ENCODE measurements at places on chromosomes 6 and 20.

DNA sequence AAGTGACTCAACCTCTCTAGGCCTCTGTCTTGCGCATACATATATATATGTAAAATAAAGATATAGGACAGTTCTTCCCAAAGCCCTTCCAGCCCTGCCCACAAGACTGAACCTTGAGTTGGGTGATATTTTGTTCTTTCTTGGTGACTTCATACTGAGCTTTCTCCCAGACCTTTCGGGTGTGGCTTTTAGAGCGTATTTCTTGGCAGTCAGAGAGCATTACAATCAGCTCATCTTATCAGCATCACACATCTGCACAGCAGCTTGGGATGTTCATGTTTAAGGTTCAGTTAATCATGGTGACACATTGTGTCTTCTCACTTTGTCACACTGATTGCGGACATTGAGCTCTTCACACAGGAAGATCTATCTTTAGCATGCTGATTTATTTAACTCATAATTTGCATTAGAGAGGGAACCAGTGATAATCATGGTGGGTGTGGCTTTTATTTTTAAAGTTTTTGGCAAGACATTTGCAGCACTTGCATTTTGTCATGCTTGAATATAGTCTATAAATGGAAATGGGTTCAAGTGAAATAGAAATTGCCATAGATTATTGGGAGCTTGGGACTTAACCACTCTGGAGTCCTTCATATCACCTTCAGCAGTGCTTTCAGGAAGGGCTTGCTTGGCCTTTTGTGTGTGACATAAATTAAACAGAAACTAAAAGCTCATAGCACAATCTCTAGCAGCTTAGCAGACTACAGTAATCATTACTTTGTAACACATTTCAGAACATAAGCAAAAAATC, 8.3 kb downstream of the KIF3B start:
- DNase-seq, result peak; percentile 93

DNA sequence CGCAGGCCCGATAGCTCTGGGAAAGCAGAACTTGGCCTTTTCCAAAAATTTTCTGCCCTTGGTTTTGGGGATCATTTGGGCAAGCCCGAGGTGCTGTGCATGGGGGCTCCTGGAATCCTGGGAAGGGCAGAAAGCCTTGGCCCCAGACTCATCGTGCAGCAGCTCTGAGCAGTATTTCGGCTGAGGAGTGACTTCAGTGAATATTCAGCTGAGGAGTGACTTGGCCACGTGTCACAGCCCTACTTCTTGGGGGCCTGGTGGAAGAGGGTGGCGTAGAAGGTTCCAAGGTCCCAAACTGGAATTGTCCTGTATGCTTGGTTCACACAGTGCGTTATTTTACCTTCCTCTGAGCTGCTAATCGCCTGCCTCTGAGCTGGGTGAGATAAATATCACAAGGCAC, 1.1 kb upstream of the BMP2 start:
- no peak for DNase-seq

DNA sequence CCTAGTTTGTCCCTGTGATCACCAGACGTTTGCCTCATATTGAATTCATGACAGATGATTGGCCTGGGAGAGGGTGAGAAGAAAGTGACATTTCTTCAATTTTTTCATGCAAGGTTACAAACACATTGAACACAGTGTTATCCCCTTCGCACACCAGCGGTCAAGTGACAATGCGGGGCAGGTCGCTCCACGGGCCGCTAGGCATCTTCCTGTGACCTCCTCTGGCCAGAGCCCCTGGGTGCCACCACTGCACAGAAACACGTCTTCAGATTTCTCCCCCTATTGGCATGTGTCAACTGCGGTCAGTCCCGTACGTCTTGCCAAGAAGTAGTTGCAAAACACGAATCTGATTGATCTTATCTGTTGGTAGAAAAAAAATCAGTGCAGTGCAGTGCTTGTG, 97.1 kb downstream of the PXDC1 start:
- DNase-seq, result no peak

GRCh38 chr6:96304997-96305396, 216.6 kb upstream of the UFL1 start:
- DNase-seq, result no peak

GRCh38 chr20:2729251-2729713, 36.7 kb downstream of the EBF4 start:
- DNase-seq, result peak; percentile 92

GRCh38 chr6:8219352-8219943, 117.1 kb upstream of the EEF1E1 start:
- peak; percentile 78 for DNase-seq

DNA sequence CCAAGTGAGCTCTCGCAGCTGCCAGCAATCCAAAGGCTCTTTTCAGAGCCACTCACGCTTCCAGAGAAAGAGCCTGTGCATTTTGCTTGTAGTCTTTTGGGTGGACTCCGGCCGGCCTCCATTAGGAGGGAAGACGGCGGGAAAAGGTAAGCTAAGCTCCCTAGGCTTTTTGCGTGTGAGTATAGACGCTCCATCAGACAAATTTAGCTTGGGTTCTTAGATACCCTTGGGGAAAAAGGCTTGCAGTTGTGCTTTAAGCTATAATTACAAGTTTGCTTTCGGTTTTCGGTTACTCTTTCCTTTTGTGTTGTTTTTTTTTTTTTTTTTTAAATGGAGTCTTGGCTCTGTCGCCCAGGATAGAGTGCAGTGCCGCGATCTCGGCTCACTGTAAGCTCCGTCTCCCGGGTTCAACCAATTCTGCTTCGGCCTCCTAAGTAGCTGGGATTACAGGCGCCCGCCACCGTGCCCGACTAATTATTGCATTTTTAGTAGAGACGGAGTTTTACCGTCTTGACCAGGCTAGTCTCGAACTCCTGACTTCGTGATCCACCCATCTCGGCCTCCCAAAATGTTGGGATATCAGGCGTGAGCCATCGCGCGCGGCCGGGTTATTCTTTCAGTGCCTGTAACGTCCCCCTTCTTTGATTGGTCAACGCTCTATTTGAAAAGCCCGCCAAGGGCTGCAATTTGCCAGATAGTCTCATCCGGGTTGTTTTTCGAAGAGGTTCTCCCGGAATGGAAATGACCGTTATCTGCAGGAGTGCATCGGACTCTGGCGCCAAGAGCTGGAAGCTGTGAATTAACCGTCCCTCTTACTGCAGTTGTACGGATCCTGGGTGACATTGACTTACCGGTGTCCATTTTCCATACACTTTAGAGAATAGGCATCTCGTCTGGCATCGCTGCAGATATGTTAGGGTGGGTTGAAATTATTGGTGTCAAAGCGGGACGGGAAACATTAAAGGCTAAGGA, 18.1 kb downstream of the OR2B2 start:
- peak; percentile 97 for DNase-seq

DNA sequence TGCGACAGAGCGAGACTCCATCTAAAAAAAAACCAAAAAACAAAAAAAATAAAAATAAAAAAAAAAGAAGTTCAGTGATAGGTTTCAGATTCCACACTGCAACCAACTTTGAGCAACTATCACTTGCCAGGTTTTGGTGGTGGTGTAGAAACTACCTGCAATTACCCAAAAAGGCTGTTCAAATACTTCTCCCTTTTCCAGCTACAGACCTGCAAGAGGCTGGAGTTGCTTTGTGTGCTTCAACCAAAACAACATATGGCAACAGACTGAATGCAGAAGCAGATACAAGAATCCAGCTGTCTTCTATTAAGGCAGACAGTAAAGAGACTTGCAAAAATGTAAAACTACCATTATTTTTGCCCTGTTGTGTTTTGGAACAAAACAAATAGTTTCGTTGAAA, 9.3 kb upstream of the BCAS1 start:
- DNase-seq, result no peak

DNA sequence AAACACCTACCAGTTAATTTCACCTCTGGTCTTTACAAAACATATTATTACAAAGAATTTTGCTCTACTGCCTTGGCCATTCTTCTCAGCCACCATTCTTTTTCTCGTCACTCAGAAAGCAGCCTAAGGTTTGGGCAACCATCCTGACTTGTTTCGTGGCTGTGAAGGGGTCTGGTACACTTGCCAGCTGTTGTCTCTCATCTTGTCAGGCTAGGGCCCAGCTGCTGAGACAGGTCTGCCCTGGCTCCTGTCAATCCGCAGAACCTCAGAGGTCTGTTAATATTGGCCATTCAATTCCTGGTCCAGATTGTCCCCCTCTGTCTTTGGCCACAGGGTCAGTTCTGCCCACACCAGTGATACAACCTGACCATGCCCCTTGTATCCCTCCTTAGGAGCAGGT, 197.7 kb downstream of the UBE3D start:
- DNase-seq, result no peak

DNA sequence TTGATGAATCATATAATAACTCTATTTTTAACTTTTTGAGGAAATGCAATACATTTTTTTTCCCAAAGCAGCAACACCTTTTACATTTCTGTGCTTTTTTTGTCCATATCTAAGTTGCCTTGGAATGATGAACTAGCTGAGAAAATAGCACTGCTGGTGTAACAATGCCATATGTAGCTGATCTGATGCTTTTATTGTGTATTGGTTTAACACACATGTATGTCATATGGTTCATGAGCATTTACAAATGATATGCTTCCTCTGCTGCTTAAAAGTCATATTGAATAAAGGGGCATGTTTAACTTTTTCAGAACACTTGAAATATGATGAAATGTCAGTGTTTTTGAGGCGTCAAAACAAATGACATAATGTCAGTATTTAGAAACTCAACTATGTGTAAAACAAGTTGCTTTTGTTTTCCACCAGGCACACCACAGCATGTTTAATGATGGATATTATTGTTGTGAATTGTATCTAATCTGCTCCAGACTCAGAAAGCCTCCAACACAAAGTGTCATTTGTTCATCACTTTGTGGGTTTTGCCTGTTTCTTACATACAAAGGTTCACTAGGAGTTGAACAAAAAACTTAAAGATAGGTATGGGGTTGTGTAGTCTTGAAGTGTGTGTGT, 775.8 kb upstream of the FLRT3 start:
- DNase-seq, result no peak

DNA sequence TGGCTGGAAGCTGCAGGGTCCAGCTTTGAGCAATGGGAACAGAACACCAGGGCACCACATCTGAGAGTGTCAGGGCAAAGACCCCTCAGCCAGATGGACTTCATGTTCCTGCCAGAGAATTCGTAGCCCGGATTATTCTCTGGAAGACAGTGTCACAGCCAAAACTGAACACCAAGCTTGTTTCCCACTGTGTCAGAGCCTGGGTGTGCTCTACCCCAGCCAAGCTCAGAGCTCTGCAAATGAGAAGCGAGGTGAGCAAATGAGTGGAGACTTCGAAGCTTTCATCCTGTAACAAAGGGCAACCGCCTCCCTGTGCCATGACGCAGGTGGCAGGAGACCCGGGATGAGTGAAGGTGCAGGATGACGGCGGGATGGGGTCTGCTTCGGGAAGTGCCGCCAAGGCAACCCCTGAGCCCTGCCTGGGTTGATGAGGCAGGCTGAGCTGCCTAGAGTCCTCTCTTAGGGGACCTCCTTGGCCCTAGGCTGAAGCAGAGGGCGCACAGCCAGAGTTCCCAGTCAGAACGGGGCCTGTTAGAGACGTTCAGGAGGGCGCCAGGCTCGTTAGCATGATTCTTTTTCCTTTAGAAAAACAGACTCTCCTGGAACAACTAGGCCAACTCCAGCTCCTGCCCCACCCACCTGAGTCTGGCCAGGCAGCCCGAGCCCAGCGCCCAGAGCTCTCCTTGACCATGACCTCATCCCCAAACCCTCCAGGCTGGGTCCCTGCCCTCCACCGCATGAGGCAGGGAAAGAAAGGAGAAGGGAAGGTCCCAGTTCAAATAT, 187.7 kb downstream of the SOD2 start:
- DNase-seq, result no peak

GRCh38 chr20:15310361-15310760, 972.9 kb upstream of the FLRT3 start:
- peak; percentile 25 for DNase-seq

- DNase-seq, result no peak
These were observed 41.7 kb upstream of the IL17A start for GRCh38 chr6:52144196-52145076.

DNA sequence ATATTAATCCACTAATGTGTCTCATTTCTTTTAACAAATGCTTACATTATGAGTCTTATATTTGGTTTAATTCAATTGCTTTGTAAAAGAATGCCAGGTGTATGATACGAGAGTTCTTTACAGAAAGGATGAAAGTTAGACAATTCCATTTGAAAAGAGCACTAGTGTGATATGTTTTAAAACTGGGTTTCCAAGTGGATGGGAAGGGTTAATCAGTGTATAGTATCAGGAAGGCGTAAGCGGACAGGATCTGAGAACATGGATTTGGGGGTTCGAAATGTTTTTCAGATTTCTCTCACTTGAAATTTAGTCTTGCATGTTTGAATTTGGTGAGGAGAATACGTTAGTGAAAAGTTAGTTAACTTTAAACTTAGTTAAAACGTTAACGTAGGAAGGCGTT, 2.6 kb downstream of the FOXO3 start:
- DNase-seq, result no peak

GRCh38 chr6:47413752-47414422, 63.7 kb upstream of the CD2AP start:
- peak; percentile 89 for DNase-seq

GRCh38 chr20:50810063-50810462, 15.2 kb downstream of the BCAS4 start:
- no peak for DNase-seq

- DNase-seq, result no peak
These were observed 22.7 kb upstream of the GGTLC1 start for GRCh38 chr20:24011282-24011681.

DNA sequence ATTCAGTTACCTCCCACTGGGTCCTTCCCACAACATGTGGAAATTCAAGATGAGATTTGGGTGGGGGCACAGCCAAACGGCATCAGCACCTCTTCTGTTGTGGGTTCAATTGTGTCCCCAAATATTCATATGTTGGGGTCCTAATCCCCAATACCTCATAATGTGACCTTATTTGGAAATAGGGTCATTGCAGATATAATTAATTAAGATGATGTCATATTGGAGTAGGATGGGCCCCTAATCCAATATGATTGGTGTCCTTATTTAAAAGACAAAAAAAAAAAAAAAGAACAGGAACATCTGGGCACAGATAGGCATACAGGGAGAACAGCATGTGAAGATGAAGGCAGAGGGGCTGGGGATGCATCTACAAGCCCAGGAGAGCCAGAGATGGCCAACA, 89.4 kb downstream of the BFSP1 start:
- no peak for DNase-seq

- no peak for DNase-seq
These were observed 28.7 kb downstream of the FKBP1A start for GRCh38 chr20:1364106-1364505.
